AG10803 (cell line): ENCODE measurements at places on chromosomes 6 and 20.

DNA sequence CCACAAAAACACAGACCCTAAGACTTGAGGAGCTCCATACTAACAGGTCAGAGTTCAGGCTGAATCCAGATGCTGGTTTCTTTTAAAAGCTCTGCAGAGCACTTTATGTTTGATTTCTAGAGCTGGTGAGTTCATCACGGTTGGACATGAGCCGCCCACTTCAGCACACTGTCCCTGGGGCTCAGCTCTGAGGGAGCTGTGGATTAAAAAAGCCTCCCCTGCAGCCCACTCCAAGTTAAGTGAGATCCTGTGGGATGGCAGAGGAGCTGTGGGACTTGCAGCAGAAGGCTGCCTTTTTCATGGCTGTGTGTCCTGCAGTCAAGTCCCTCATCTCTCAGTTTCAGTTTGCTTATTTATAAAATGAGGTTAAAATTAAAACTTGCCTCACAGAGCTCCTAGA, 110.5 kb downstream of the FOXO3 start:
- no peak for DNase-seq

GRCh38 chr6:121382467-121383121, 48.3 kb upstream of the TBC1D32 start:
- no peak for DNase-seq

GRCh38 chr6:19860235-19860877, 23.2 kb downstream of the ID4 start:
- DNase-seq, result no peak

GRCh38 chr6:113871975-113872374, 14.8 kb downstream of the MARCKS start:
- DNase-seq, result no peak

DNA sequence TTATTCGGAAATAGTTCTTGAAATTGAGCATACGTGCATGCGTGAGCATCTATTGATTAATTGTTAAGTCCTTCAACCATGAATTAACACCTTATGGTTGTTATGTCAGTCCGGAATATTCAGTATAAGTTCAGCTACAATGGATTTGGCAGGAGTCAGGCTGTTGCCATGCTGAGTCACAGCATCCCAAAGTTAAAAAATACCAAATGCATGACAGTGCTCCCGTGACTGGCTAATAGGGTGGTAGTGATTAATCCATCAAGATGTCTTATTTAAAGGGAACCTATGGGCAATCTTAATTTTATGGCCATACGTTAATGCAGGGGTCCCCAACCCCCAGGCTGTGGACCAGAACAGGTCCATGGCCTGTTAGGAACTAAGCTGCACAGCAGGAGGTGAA, 10.5 kb downstream of the RAE1 start:
- peak; percentile 84 for DNase-seq

DNA sequence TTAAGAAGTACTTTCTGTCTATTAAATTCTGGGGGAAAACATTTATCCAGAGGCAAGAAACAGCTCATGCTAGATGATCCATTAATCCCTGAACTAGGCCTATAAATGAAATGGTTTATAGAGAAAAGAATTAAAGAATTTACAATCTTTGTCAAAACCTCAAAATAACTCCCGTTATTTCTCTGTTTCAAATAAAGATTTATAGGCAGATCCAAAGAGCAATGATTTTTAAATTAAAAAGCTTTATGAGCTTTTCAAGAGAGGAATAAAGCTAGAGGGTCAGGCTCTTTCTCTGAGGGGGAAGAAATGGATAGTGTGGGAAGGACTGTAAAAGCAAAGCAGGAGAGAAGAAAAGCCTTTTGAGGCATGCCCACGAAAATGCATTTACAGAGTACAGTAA, 82.5 kb upstream of the OGFRL1 start:
- no peak for DNase-seq

- DNase-seq, result no peak
Measured at GRCh38 chr6:38370653-38371601, 268.8 kb downstream of the BTBD9 start.

- DNase-seq, result no peak
Measured at GRCh38 chr6:66605971-66606370, 898.9 kb upstream of the EYS start.

DNA sequence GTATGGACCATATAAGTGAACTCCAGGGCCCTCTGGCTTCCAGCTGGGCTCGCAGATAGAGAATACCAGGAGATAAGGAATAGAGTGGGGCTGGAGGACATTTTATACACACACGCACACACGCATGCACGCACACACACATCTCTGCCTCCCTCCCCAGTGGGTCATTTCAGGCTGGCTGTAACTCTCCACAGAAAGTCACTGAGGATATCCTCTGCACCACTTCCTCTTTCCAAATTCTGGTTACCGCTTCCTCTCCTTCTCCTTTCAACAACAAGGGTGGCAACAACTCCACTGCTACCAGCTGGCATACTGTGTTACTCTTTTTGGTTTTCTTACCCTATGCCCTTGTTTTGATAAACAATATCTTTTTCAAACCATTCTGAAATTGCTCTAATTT, 280.2 kb downstream of the COL12A1 start:
- DNase-seq, result no peak

GRCh38 chr6:46080111-46080510, 49.7 kb upstream of the ENPP4 start:
- DNase-seq, result no peak

DNA sequence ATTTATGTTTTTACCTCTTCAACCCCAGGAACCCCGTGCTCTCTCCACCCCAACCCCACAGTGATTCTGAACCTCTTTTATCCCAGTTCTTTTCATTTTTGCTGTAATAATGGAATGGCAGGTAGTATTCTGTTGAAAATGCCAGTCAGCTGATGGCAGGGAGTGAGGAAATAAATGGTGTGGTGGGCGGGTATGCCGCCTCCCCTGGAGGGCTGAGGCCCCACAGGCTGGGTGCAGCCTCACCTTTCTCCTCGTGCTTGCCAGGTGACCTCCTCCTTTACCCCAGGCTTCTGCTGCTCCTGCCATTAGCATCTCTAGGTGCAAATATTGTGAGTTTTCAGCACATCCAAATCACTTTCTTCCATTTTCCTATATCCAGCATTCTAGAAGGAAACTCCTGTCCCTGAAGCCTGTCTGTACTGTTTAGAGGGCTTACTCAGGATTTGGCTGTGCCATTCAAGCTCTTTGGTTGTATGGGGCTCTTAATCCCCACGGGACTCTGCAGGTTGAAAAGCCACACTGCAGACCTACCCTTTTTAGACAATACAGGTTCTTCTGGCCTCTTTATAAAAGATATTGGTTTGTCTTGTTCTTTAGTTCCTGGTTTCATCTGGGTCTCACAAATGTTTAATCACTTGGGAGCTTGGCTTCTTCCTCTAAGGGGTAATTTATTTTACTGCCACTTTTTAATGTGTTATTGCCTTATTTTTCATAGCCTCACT, 201.8 kb downstream of the JARID2 start:
- no peak for DNase-seq

- DNase-seq, result no peak
Measured at GRCh38 chr6:155442562-155442961, 13.1 kb downstream of the NOX3 start.
